Endothelial cell (in vitro differentiated cells): ENCODE measurements at places on chromosomes 5 and 9.

- H3K27me3 ChIP-seq = peaks cover 2% of the 10 kb centered on the region
- no peak for DNase-seq
- no peaks in the 10 kb centered on the region for H3K4me1 ChIP-seq
- no peak overlapping the region for H3K27ac ChIP-seq
- H3K4me3 ChIP-seq = no peak overlapping the region
Measured at GRCh38 chr9:11469745-11470144, 856.9 kb upstream of the PTPRD start.

- peaks cover 1% of the 10 kb centered on the region for H3K27me3 ChIP-seq
- H3K36me3 ChIP-seq = no peaks in the 10 kb centered on the region
- no peak overlapping the region for H3K27ac ChIP-seq
- no peak overlapping the region for H3K4me3 ChIP-seq
Measured at GRCh38 chr5:57456531-57457135, 26.0 kb downstream of the ACTBL2 start.

DNA sequence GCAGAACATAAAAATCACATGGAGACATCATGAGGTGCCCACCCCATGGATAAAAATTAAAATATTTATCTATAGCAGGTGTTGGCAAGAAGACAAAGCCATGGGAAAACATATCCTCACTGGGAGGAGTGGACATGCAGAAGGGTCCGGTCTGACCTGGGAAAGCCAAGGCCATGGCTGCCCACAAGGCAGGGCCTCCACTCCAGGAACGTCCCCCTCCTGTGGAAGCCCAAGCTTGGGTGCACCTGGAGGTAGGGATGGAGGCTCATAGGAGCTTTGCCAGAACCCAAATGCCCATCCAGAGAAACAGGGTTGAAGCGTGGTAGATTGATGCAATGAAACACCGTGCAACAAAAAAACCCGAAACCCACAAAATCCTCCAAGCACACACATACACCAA is 81.4 kb upstream of the COL5A1 start:
- H3K36me3 ChIP-seq = peaks cover 4% of the 10 kb centered on the region
- peaks cover 5% of the 10 kb centered on the region for H3K27me3 ChIP-seq

DNA sequence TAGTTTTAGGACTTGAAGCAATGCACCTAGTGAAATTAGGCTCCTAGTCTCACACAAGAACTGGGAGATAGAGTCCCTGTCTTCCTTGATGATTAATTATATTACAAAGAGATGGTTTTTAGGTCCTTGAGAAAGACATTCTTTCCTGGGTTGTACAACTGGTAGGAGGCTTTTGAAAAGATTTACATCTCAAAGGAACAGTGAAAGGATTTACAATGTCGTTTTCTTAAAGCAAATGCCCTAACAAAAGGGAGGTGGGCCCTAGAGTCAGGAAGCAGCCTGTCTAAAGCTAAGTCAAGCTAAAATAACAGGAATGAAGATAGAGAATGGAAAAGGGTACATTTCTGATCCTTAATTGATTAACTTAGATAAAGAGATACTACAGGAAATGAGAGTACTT is 102.2 kb upstream of the IL7R start:
- no peaks in the 10 kb centered on the region for H3K36me3 ChIP-seq
- no peak for DNase-seq
- H3K4me3 ChIP-seq = no peak overlapping the region
- peaks cover 2% of the 10 kb centered on the region for H3K27me3 ChIP-seq
- H3K4me1 ChIP-seq = no peaks in the 10 kb centered on the region

DNA sequence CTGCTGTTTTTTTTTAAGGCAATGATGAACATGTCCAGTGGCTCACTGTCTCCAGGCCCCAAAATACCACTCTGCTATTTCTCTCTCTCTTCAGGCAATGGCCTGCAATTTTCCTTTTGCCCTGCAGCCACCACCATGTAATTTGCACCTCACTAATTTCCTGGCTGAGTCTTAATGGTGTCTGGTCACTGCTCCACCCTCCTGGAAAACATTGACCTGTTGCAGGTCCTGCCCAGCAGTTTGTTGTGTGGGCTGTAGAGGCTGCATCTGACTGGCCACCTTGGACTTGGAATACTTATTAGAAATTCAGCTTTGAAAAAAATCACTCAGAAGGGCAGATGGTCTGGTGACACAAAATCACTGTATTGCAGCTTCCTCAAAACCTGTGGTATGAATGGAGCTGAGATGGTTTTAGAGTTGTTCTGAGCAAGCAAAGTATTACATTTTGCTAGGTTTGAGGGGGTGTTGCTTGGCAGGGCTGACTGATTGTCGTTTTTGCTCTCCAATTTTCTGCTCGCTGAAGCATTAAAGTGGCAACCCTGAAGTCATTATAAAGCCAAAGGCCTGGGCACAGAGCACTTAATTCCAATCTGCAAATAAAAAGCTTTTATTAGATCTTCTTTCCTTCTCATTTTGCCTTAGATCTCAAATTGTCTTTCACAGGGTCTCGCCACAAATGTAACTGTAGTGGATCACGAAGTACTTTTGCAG is 134.8 kb downstream of the TMEM174 start:
- H3K4me3 ChIP-seq = no peak overlapping the region
- peaks cover 28% of the 10 kb centered on the region for H3K27me3 ChIP-seq
- H3K4me1 ChIP-seq = no peaks in the 10 kb centered on the region
- no peak overlapping the region for H3K27ac ChIP-seq
- DNase-seq = no peak

- no peaks in the 10 kb centered on the region for H3K36me3 ChIP-seq
- H3K27ac ChIP-seq = peak overlapping the region; percentile 30
- no peak overlapping the region for H3K4me3 ChIP-seq
- DNase-seq = no peak
- H3K27me3 ChIP-seq = peaks cover 6% of the 10 kb centered on the region
Measured at GRCh38 chr5:172846677-172847076, 12.6 kb downstream of the ERGIC1 start.

- peak; percentile 30 for DNase-seq
- H3K27ac ChIP-seq = no peak overlapping the region
- H3K4me1 ChIP-seq = no peaks in the 10 kb centered on the region
- no peaks in the 10 kb centered on the region for H3K36me3 ChIP-seq
- no peaks in the 10 kb centered on the region for H3K27me3 ChIP-seq
Measured at GRCh38 chr5:104800440-104801048, 1238.0 kb upstream of the NUDT12 start.

DNA sequence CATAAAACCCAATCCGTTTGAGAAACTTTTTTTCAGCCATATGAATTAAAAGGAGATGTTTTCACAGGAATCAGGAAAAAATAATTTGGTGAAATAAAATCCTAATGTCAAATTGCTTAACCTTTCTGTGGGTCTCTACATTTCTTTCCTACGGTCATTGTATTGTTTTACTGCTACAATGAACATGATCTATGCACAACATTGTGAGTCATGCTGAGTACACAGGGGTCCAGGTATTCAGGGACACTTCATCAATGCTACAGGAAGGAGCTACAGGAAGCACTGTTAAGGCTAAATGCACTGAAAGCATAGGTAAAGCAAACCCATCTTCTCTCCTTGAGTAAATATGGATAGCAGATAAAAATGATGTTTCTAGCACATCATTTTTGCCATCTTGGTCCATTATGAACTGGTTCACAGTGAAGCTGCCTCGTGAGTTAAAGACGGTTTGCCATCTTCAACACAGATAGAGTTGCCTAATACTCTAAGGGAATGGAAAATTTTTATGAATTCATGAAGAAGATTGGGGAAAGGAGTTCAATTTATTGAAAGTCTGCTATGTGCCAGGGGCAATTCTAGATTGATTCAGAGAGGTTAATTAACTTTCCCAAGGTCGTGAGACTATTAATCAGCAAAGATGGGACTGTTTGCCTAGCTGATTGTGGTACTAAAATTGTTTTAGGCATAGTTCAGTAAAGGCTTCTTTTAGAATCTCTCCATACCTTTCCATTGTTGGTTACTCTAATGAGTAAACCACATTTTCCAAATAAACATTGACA is 85.5 kb downstream of the DIRAS2 start:
- H3K36me3 ChIP-seq = no peaks in the 10 kb centered on the region
- no peak overlapping the region for H3K27ac ChIP-seq
- H3K4me3 ChIP-seq = no peak overlapping the region
- no peaks in the 10 kb centered on the region for H3K27me3 ChIP-seq
- no peak for DNase-seq

DNA sequence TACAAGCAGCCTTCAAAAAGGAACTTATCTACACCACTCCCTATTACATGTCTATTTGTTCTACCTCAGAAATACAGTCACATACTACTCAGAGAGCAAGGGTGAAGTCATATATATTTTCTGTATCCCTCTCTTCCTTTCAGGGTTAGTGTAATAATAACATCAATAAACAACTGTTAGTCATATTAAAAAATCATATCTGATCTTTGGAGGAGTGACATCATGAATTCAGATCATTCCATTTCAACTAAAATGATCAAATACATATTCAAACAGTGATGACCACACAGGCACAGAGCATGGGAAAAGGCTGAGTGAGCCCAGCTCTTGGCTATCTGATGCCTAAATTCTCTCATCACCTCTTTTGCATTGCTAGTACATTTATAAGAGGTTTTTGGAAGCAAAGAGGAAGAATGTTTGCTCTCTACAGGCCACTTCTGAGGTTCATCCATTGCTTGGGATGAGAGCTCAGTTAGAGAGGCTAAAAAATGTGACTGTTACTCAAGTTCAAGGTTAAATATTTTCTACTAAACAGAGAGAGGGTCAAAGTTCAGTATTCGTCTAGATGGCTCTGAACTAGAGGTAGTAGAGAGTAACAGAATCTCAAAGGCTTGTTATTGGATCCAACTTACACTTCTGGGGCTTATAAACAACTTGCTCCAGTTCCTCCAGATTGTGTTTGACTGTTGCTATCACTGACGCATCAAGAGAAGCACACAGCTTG is 39.0 kb downstream of the RIGI start:
- H3K36me3 ChIP-seq = peaks cover 32% of the 10 kb centered on the region
- no peak for DNase-seq
- H3K27me3 ChIP-seq = peaks cover 5% of the 10 kb centered on the region
- no peak overlapping the region for H3K27ac ChIP-seq
- H3K4me3 ChIP-seq = no peak overlapping the region

DNA sequence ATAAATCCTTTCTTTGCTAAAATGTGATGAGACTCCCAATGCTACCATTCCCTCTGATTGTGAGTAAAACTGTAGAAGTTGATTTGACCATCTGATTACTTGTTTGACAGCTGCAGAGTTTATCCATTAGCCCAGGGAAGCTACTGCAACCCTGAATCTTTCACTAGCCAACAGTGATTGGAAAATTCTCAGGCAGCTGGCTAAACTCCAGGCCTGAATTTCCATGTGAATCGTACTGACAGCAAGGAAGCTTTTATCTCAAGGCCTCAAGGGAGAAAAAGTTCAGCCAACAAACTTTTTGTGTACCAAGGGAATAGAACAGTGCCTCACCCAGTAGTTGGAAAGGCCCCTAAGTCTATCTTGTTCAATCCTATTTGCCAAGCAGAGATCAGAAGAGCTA is 246.7 kb upstream of the TRPM3 start:
- no peak overlapping the region for H3K27ac ChIP-seq
- peaks cover 18% of the 10 kb centered on the region for H3K4me1 ChIP-seq
- no peaks in the 10 kb centered on the region for H3K36me3 ChIP-seq
- peaks cover 1% of the 10 kb centered on the region for H3K27me3 ChIP-seq
- DNase-seq = no peak

GRCh38 chr9:133913571-133914369 is 78.4 kb downstream of the VAV2 start:
- DNase-seq = no peak
- peaks cover 10% of the 10 kb centered on the region for H3K27me3 ChIP-seq
- no peak overlapping the region for H3K4me3 ChIP-seq
- H3K27ac ChIP-seq = no peak overlapping the region
- H3K4me1 ChIP-seq = peaks cover 17% of the 10 kb centered on the region
- peaks cover 6% of the 10 kb centered on the region for H3K36me3 ChIP-seq

- no peaks in the 10 kb centered on the region for H3K4me1 ChIP-seq
- no peaks in the 10 kb centered on the region for H3K36me3 ChIP-seq
- H3K4me3 ChIP-seq = no peak overlapping the region
- no peak overlapping the region for H3K27ac ChIP-seq
- no peaks in the 10 kb centered on the region for H3K27me3 ChIP-seq
Measured at GRCh38 chr5:13763719-13764118, 180.8 kb downstream of the DNAH5 start.

DNA sequence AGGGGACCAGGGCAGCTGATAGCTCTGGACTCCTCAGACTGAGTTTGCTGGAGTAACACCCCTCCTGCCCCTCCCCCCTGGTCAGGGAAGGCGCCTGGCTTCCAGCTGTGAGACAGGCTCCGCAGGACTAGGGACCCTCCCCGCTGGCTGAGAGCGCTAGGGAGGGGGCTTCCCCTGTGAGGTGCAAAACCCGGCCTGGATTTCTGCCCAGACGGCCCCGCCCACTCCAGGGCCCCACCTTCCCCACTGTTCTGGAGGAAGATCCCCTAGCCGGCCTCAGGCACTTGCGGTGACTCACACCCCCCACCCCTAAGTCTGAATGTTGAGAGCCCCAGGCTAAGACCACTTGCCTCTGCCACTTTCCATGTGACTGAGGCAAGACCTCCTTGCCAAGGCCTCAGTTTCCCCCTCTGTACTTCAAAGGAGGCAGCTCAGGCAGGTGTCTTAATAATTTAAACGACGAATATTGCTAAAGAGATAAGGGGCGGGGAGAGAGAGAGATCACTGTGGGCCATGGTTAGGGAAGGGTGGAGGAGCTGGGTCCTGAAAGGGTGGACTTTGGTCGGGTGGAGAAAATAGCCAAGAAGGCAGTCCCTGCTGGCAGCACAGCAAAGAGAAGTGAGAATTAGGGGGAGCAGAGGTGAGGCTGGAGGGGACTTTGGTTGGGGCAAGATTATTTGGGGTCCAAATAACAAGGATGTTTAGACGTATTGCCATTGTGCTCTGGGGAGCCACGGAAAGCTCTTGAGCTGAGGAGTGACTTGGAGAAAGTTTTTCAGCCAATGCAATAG is 1.0 kb upstream of the DAB2IP start:
- H3K4me3 ChIP-seq = peak overlapping the region; percentile 92
- no peaks in the 10 kb centered on the region for H3K36me3 ChIP-seq
- DNase-seq = peak; percentile 83
- peaks cover 13% of the 10 kb centered on the region for H3K27me3 ChIP-seq

GRCh38 chr5:36392818-36393217 is 91.1 kb upstream of the RANBP3L start:
- peaks cover 25% of the 10 kb centered on the region for H3K4me1 ChIP-seq
- no peaks in the 10 kb centered on the region for H3K36me3 ChIP-seq
- H3K27me3 ChIP-seq = peaks cover 2% of the 10 kb centered on the region
